Endodermal cell (in vitro differentiated cells): ENCODE measurements at places on chromosomes 1 and 21. TPM values are rescaled to one million over a fixed set of nuclear protein-coding genes. Genes with fewer than 3 reads are reported as not detected.

The NLRP3 gene
- total RNA-seq = 0.09 to 0.57 TPM in 2 of 3 replicates, not detected in the other

The S1PR1 gene
- 0.53 and 0.59 TPM in 2 replicates for total RNA-seq

The CGN gene
- total RNA-seq = 39.9 and 41.5 TPM in 2 replicates

The C1orf185 gene
- not detected in 2 replicates for total RNA-seq

The AXDND1 gene
- 0.23 to 0.69 TPM (median 0.68 TPM) in 3 replicates for total RNA-seq

The PTPRU gene
- 73.0 to 83.6 TPM (median 73.1 TPM) in 3 replicates for total RNA-seq

DNA sequence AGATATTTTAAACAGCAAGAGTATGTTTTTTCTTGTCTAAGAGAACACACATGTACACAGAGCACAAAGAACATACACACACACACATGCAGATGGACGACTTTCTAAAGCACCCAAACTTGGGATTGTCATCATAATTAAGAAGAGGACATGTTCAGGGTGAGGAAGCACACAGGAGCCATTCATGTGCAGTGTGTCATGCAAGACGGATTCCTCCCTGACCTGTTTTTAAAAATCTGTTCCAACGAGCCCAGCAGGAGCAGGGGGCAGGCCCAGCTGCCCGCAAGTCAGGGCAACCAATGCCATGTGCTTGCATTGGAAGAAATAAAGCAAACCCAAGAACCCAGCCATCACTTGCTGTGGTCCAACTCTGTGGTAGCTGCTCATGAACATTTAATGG lies 167.3 kb upstream of the ZNF644 start:
- H3K27ac ChIP-seq = no peak overlapping the region
- H3K4me1 ChIP-seq = no peaks in the 10 kb centered on the region
- DNase-seq = no peak
- no peaks in the 10 kb centered on the region for H3K27me3 ChIP-seq
- H3K36me3 ChIP-seq = no peaks in the 10 kb centered on the region
- H3K4me3 ChIP-seq = no peak overlapping the region

DNA sequence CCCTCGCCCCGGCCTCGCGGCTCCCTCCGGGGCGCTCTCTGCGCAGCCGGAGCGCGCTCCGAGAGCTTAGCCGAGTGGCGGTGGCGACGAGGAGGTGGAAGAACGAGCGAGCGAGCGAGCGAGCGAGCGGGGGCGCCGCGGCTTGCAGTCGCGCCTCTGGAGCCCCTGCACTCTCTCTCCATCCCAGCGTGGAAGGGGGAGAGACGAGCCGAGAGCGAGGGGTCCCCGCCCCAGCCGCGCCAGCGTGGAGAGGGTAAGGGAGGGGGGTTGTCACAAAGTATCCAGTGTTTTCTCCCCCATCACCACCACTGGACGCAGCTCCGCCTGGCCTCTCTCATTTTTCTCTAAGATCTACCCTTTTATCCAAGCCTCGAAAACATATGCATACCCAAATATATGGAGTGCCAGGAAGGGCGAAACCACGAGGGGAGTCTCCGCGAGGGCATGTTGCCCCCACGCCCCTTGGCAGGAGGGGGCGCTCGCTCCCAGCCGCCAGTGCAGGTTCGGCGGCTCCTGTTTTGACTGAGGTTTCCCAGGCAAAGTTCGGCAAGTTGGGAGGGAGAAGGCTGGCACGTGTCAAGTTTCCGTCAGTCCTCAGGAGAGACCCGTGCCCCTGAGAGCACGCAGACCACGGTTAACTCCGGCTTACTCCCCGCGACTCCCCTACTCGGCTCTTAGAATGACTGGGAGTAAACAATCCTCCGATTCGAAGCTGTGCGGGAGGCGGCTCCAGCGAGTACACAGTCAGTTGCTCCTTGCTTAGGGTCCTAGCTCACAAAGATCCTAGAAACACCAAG lies 569 bp upstream of the DAB1 start:
- peak overlapping the region; percentile 84 for H3K4me3 ChIP-seq
- no peaks in the 10 kb centered on the region for H3K36me3 ChIP-seq
- peak; percentile 95 for DNase-seq

DNA sequence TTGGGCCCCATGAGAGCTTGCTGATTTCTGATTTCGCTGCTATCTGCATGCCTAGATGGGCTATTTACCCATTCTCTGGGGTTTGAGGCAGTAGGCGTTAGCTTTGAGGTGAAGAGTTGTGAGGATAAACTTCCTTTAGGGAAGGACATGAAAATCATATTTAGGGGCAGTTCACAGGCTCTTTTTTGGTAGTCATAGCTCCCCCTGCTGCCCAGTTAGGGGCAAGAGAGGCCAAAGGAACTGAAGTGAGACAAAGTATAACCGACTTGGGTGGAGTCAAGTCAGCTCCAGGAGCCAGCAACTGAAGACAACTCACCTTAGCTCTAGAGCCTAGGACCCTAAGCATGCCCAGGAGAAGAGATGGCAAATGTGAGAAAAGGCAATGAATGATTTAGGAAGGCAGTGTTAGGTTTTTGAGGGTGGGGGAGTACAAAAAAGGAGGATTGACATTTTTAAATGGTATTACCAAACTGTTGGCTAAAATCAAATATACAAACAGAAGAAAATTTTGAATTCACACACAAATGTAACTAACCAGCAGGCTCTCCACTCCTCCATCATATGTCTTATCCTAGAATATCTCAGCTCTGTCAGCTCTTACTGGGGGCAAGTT lies 625.2 kb downstream of the LMO4 start:
- no peaks in the 10 kb centered on the region for H3K36me3 ChIP-seq
- no peak overlapping the region for H3K27ac ChIP-seq
- H3K4me1 ChIP-seq = no peaks in the 10 kb centered on the region
- H3K27me3 ChIP-seq = no peaks in the 10 kb centered on the region

DNA sequence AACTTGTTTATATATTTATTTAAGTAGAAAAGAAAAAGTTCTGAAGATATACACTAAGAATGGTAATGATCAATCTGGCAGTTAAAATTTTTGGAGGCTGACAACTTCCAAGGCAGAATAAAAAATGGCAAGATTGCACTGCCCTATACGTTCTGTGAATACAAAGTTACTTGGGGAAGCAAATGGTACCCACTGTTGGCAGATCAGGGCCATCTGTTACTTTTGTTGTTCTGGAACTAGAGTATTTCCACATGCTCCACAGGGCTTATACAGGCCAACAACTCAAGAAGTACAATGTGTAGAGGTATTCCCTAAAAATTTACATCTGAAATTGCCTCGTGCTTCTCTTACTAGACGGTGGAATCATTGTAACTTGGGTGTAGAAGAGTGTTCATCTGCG lies 53.2 kb downstream of the AHCTF1 start:
- H3K27ac ChIP-seq = no peak overlapping the region
- H3K27me3 ChIP-seq = no peaks in the 10 kb centered on the region
- DNase-seq = no peak
- no peak overlapping the region for H3K4me3 ChIP-seq
- peaks cover 68% of the 10 kb centered on the region for H3K36me3 ChIP-seq

DNA sequence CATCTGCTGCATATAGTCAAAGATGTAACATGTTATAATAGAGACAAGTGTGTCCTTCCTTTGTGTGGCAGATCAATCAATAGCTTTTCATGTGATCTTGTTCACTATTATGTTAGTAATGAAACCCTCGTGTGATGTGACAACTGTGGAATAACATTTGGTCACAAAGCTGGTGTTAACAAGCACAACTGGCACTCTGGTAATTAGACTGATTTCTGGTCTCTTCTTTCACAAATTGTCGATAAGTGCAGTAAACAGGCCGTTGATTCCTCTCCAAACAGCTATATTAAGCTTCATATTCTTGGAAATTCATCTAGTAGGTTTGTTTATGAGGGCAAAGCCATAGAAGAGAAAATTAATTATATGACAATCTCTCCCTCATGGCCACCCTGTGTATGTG lies 616.7 kb upstream of the PTBP2 start:
- no peak overlapping the region for H3K4me3 ChIP-seq
- no peak for DNase-seq
- no peaks in the 10 kb centered on the region for H3K36me3 ChIP-seq

DNA sequence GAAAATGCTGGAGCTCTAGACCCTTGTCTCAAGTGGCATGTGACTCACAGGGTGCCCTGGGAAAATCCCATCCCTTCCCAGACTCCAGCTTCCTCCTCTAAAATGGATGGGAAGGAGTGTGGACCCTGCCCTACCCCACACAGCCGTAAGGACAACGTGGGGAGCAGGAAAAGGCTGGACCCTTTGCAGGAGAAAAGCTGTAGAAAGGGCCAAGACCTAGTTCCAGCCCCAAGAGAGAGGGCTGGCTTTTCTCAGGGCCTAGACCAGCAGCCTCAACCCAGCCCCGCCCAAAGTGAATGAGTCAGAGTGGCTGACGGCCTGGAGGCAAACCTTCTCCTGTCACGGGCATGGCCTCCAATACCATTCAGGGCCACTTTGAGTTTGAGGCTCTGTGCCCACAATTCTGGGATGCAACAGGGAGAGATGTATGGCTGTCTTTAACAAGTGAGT lies 1.1 kb downstream of the LAMB3 start:
- no peaks in the 10 kb centered on the region for H3K36me3 ChIP-seq
- DNase-seq = peak; percentile 72
- H3K4me1 ChIP-seq = peaks cover 14% of the 10 kb centered on the region
- no peaks in the 10 kb centered on the region for H3K27me3 ChIP-seq
- H3K4me3 ChIP-seq = no peak overlapping the region

- H3K27ac ChIP-seq = no peak overlapping the region
- no peaks in the 10 kb centered on the region for H3K27me3 ChIP-seq
- H3K36me3 ChIP-seq = peaks cover 31% of the 10 kb centered on the region
Observed at GRCh38 chr1:27886744-27887143, 14.4 kb downstream of the THEMIS2 start.

GRCh38 chr1:41682149-41682548 lies 197.7 kb upstream of the EDN2 start:
- H3K4me1 ChIP-seq = no peaks in the 10 kb centered on the region
- H3K27ac ChIP-seq = no peak overlapping the region
- no peaks in the 10 kb centered on the region for H3K27me3 ChIP-seq
- no peak overlapping the region for H3K4me3 ChIP-seq
- no peaks in the 10 kb centered on the region for H3K36me3 ChIP-seq

DNA sequence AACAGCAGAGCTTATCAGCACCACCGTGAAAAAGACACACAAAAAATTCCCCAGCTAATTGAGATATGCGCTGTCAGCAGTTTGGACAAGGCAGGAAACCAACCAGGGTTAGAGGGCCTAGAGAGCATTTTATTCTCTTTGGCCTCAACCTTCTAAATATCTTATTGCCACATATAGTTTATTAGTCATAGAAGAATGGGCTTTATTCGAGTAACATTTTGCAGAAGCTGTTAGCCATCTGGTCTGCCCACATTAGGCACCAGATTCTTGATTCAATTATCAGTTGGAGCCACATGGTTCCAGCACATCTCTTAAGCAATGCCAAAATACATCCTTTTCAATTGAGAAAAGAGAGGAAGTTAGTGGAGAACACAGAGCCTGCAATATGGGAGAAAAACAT lies 109.9 kb upstream of the CXADR start:
- no peaks in the 10 kb centered on the region for H3K4me1 ChIP-seq
- no peaks in the 10 kb centered on the region for H3K27me3 ChIP-seq
- no peak overlapping the region for H3K27ac ChIP-seq
- H3K36me3 ChIP-seq = no peaks in the 10 kb centered on the region
- no peak for DNase-seq

DNA sequence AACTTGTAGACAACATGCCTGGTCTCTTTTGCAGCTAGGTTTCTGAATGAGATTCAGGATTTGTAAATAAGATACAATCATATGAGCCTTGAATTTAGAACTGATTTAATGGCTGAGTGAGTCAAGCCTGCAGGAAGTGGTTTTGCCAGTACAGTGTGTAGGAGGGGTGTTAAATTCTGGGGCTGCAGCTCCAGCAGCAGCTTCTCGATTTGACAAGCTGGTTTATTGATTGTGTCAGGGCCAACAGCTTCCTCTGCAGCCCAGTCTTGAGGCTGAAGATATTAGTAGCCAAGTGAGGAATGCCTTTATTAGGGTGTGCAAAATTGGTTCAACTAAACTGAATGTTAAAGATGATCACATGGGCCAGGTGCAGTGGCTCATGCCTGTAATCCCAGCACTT lies 11.5 kb upstream of the PLA2G5 start:
- H3K4me1 ChIP-seq = no peaks in the 10 kb centered on the region
- no peak overlapping the region for H3K27ac ChIP-seq
- H3K36me3 ChIP-seq = no peaks in the 10 kb centered on the region
- no peak for DNase-seq
- H3K27me3 ChIP-seq = no peaks in the 10 kb centered on the region
- no peak overlapping the region for H3K4me3 ChIP-seq

GRCh38 chr1:147236959-147237791 lies 5.3 kb upstream of the CHD1L start:
- no peaks in the 10 kb centered on the region for H3K36me3 ChIP-seq
- H3K27me3 ChIP-seq = no peaks in the 10 kb centered on the region
- H3K27ac ChIP-seq = no peak overlapping the region
- no peaks in the 10 kb centered on the region for H3K4me1 ChIP-seq

DNA sequence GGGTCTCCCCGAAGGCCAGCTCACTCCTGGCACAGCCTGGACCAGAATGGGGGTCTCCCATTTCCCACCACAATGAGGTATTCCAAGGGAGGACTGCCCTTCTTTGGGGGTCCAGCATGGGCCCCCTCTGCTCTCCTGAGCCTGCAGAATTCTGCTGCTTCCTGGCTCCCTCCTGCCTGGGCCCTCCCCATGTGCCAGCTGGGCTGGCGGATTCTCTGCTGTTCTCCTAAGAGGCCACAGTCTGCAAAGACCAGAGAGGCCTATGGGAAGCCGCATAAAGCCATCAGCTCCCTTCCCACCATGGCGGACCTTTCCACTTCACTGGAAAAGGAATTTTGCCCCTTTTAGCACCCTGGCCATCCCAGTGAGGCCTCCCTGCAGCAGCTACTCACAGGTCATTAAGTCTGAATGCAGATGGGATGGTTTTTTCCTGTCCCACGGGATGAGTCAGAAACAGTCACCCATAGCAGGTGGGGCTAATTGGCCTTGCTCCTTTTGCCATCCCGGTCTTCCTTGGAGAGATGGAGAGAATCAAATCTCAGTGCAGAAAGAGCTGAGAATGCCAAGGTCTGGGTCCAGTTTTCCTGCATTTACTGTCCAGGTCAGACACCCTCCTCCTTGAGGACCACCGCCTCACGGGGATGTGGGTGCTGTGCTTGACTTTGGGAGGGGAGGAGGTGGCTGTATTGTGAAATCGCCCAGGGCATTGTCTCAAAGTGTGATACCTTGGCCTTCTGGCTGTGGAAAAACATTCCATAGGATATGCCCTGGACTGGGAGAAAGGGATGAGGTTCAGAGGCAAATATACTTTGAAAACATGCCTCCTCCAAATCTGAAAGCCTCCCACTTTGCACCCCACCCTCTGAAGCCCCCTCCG lies 23.2 kb downstream of the MYBPH start:
- H3K36me3 ChIP-seq = no peaks in the 10 kb centered on the region
- H3K4me3 ChIP-seq = no peak overlapping the region
- H3K4me1 ChIP-seq = peaks cover 19% of the 10 kb centered on the region
- H3K27ac ChIP-seq = peak overlapping the region; percentile 70
